ENCODE measurements at places on chromosomes 3 and 15.

DNA sequence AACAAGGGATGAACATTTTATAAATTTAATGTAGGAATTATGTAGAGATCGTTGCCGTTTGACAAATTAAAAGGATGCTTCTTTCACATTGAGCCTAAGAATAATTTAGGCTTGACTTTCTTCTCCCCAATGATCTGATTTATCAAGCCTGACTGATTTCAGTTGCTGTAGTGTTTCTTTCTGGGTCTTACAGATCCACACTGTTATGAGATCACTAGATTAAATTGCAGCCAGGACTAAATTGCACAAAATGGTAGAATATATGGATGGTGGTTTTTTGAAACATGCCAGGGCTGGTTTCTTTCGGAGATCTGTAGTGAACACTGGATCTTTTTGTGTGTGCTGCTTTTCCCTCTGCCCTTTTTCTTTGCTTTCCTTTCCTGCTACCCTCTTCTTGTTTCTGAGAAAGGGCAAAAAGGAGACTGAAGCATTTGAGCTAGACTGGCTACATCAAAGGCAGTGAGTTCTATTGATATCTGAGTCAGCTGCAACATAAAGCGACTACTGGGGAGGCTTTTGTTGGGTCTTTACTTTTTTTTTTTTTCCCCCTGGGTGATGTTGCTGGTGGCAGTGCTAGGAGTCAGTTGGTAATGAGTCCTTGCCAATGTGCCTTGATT, 83.0 kb downstream of the AKAP13 start:
- DNase-seq: peak; percentile 79

DNA sequence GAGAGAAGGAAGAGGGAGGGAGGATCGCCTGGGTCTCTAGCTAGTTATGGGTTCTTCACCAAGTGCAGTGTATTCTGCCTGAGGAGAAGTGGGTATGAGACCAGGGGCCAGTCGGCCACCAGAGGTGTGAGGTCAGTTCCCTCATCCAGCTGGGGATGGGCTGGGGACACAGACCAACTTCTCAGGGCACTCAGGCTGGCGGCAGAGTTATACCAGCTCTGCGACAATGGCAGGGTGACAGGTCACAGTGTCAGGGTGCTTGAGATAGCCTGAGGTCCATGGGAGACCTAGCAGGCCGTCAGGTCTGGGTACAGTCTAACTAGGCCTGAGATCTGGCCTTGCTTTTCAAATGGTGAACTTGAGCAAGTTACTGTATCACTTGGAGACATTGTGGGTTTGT, 31.4 kb upstream of the PLXNA1 start:
- DNase-seq: no peak

DNA sequence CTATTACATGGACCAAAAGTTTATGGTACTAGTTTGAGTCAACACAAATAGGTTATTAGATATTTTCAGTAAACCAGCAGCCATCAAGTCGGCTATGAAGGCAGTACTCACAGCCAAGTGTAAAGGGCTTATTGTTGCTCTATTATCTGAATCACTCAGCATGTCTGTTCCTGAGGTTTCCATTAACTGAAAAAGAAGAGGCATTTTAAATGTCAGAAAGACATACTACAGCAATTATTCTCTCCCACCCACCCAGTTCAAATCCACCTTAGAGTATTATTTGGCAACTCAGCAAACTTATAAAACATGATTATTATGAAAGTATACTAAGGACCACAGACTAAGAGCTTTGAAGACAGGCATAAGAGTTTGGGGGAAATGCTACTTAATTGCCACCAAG, 93.1 kb downstream of the BTD start:
- DNase-seq: no peak

DNA sequence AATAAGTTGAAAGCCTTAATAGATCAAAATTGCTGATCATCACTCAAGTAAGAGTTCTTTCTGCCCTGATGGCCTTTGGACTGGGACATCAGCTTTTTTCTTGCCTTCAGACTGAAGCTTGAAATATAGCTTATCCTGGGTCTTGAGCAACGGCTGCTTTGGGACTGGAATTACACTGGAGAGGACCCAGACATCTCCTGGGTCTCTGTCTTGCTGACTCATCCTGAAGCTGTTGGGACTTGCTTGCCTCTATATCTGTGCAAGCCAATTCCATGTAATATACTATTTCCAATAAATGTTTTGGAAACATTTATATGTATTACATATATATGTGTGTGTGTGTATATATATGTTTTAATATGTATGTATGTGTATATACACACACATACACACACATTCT, 260.2 kb downstream of the PDZRN3 start:
- DNase-seq: no peak

DNA sequence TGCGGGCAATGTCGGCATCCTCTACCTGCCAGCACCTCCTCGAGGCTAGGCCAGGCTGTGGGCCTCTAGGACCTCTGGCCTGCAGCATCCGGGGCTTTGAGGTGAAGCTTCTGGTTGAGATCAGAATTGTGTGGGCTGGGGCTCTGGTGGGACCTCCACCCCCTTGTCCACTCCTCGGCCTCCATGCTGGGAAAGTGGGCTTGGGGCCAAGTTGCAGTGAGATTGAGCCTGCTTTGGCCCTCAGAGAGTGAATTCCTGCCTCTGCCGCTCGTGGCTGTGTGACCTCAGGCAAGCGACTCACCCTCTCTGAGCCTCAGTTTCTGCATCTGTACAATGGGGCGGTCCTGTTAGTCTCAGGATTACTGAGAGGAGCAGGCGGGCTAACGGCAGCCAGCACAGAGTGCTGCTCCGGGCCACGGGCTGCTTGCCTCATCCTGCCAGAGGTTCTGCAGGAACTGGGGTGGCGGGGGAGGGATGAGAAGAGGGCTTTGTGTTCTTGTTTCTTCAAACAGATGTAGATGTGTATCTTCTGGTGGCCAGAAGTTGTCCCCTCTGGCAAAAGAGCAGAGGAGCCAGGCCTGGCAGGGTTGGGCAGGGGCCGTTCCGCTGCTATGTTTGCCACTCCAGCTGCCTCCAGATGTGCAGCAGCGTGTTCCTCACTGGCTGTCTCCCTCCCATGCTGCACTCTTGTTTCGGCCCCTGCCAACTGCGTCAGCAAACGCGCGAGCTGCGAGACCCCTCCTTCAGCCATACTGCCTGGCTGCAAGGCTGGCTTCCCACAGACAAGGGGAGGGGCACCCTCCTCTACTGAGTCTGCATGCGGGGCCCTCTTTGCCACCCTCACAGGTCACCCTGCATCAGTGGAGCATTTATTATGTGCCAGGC, 33.7 kb downstream of the FBLN2 start:
- DNase-seq: no peak

GRCh38 chr3:172289583-172289982, 158.7 kb downstream of the GHSR start:
- no peak for DNase-seq

GRCh38 chr15:67753891-67754290, 71.4 kb upstream of the SKOR1 start:
- no peak for DNase-seq

DNA sequence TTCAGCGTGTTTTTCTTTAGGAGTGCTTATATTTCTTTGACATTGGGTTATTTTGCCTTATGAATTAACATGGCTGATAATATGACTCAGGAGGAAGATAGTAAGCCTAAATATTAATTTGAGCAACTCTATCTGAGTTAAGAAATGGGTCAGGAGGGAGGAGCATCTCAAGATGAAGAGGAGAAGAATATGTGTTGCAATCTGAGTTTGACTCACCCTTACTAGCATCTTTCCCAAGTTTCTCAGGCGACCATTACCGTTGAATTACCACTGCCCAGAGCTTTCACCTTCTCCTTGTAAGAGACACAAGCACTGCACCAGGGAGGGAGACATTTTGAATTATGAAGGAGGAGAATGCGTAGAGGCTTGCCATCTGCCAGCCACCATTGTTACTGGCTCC, 138.3 kb upstream of the MYRIP start:
- DNase-seq: no peak

DNA sequence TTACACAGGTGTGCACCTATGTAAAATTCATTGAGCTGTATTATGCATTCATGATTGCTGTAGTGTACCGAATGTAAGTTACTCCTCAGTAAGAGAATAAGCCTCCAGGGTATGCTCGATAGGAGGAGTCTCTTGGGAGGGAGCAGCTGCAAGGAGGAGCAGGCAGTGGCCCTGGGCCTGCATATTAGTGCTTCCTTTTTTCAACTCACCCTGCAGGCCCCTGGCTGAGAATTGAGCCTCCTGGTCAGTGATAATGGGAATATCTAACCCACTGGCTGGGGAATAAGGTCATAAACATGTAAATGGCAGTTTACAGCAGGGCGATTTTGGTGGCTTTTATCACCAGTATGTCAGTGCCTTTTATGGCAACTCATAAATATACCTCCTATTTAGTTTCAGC, 21.7 kb upstream of the SFMBT1 start:
- DNase-seq: no peak

DNA sequence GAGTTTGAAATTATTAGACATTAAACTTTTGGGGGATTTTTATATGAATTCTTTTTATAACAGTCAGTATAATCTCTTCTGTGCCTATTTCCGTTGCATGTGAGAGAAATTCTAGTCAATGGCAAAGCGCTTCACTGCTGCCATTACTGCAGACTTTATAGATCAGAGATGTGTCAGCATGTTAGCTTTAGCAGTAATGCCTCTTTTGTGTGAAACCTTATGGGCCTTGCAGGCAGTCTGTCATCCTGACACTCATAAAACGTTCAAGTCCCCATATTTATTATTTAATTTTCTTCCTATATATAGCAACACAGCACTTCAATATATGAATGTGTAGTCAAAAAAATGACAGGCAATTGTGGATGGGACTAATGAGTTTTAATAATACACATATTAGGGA, 191.0 kb downstream of the NLGN1 start:
- no peak for DNase-seq

- no peak for DNase-seq
Measured at GRCh38 chr15:51818150-51818549, 11.3 kb upstream of the TMOD3 start.

DNA sequence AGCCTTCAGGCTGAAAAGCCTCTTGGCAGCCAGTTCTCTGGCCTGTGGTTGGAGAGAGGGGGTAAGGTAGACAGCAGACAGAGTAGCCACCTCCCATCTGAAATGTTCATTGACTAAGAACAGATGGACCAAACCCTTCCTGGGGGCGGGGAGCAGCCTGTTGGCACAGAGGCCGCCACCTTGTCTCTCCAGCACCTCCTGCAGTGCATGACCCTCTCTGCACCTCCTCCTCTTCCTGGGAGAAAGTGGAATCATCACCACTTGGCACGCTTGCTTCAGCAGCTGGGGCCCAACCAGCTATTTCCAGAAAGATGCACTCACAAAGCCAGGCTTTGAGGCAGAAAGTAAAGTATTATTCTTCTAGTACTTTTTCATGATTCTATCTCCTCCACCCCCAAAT, 313.4 kb upstream of the CHRM5 start:
- DNase-seq: peak; percentile 6

DNA sequence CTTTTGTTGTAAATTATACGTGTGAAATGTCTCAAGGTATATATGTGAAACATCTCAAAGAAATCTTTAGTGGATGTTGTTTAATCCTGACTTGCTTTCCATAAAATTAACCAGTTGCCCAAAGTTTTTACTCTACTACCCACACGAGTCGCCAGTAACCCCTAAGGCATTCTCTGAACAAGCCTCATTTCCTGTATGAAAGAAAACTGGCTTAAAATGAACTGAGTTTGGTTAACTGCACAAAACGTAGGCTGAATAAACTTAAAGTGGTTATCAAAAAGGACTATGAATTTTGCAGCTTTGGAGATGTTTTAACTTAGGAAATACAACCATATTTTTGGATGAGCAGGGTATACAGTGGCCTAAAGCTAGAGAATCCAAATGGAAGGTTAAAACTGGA, 2.7 kb upstream of the APPL1 start:
- peak; percentile 18 for DNase-seq

- no peak for DNase-seq
Measured at GRCh38 chr15:89116404-89116803, 28.1 kb downstream of the ABHD2 start.

- DNase-seq: peak; percentile 79
Measured at GRCh38 chr15:20356444-20356910, 185.1 kb downstream of the GOLGA6L6 start.

GRCh38 chr15:81000144-81000623, 539 bp upstream of the TLNRD1 start:
- no peak for DNase-seq

GRCh38 chr15:55685286-55685685, 57.7 kb downstream of the PRTG start:
- no peak for DNase-seq

DNA sequence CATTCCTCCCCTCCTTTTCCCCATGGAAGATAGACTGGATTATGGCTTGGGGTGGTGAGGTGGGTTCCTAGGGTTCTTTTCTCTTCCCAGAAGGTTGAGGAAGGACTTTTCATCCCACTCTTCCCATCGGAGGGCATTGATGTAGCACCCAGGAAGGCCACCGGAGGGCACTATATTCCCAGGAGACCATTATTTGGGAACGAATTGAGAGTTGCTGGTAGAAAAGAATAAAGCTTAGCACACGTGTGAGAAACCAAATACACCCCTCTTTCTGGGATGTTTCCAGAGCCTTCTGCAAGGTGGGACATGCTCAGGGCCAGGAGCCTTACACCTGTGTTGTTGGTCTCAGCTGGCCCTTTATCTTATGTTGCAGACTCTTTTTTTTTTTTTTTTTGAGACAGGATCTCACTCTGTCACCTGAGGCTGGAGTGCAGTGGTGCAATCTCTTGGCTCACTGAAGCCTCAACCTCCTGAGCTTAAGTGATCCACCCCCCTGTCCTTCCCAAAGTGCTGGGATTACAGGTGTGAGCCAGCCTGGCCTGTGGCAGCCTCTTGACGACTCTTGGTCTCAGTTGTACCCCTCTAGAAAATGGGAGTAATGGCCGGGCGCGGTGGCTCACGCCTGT, 6.3 kb upstream of the CDC25A start:
- peak; percentile 94 for DNase-seq

DNA sequence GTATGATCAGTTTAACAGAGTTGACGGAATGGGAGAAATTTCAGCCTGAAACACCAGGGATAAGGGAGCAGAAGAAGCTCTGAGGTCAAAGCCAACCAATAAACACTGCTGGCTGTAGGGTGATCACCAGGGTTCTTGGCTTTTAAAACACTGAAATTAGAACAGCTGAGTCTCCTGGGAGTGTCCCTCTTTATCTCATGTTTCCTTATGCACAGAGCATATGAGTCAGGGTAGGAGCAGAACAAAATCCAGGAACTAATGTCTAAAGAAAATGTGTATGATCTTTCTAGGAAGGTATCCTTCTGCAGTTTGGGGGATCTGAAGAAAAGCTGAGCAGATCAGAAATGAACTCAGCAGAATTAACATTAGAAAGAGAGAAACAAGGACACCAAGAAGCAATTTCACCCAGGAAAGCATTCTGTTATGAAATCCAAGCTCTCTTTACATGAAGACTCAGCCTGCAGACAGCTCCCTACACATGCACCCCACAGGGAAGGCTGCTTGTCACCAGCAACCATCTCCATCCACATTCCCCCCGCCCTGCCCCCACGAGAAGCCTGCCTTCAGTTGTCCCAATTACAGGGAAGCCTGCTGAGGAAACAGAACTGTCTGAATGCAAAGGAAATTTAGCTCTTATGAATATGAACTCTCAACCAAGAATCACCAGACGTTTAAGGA, 469.7 kb downstream of the PDCD6IP start:
- no peak for DNase-seq

DNA sequence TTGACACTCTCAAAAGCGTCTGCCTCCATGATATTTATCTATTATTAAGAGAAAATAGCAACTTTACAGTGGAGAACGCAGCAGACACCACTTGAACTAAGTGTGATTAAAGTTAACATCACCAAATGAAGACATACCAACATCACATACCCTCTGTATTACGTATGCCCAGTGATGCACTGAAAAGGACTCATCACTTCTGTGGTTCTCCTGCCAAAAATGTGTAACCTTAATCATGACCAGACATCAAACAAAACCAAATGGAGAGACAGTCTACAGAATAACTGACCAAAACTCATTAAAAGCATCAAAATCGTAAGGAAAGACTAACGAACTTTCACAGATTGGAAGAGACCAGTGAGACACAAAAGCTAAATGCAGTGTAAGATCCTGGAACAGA, 103.2 kb downstream of the PPP2R3A start:
- no peak for DNase-seq
